Activated CD8-positive, alpha-beta memory T cell treated with anti-CD3 and anti-CD28 coated beads for 1 hour (primary cell): ENCODE measurements at places on chromosomes 3 and 15.
A peak's percentile ranks its signal among the peaks of the same experiment; 100 is the strongest.

GRCh38 chr15:67120839-67121643 lies 55.6 kb downstream of the SMAD3 start:
- DNase-seq, result peak; percentile 71

GRCh38 chr15:40437752-40438687 lies 2.7 kb upstream of the BAHD1 start:
- no peak for DNase-seq

- DNase-seq, result no peak
These were observed 384.9 kb upstream of the PROK2 start for GRCh38 chr3:72169561-72170472.

GRCh38 chr3:8622873-8623691 lies 21.5 kb downstream of the SSUH2 start:
- peak; percentile 11 for DNase-seq

DNA sequence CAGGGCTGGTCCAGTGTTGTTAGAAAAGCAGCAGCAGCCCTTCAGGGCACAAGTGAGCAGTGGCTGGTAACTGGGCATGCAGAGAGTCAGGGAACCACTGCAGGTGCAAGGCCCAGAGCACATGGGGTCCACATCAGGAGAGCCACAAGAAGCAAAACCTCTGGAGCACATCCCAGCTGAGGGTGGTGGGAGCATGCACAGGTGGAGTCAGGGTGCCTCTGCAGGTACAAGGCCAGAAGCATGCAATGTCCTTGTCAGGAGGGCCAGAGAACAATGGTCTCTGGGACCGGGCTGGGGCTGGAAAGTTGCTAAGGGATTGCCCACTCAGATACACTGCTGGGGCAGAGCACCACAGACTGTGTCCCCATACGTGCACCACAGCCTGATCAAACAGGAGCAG lies 226.1 kb upstream of the UBE2E2 start:
- no peak for DNase-seq

- no peak for DNase-seq
These were observed 1.6 kb downstream of the BOC start for GRCh38 chr3:113212844-113213375.

GRCh38 chr3:45128950-45129349 lies 17.2 kb downstream of the CDCP1 start:
- no peak for DNase-seq

DNA sequence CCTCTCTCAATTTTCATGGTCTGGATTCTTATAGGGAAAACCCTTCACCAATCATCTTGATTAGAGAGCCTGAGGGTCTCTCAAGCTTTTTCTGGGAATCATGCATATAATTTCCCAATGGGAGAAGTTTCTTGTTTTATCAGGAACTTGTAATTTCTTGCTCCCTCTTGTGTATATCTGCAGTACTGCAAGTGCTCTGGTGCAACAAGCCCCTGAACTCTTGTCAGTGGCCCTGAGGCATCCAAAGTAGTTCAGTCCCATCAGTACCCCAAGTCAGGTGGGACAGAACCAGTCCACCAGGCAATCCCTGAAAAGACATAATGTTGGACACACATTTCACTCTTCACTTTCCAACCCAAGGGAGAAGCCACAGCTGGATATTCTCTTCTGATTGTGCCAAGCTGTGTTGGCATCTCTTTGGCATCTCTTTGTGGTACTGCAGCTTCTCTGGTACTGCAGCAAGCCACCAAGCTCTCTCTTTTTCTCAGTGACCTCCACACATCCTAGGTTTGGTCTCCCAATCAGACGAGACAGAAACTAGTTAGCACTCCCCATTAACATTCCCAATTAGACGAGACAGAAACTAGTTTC lies 214.5 kb downstream of the ZIC4 start:
- no peak for DNase-seq

DNA sequence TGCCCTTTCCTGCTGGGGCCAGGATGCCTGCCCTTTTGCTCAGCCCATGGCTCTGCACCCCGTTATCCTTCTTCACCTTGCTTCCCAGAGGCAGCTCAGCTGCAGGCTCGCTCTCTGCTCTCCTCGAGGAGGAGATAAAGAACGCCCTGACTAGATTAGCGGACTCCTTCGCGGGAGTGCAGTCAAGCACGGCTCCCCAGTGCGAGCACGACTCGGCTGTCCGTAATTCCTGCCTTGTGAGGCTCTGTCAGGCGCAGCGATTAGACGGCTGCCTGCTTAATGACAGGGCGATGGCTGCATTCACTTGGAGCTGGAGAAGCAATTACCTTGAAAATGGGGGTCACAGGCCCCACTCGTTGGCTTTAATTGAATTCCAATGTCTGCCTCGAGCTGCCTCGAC lies 25.9 kb downstream of the TLE3 start:
- no peak for DNase-seq

DNA sequence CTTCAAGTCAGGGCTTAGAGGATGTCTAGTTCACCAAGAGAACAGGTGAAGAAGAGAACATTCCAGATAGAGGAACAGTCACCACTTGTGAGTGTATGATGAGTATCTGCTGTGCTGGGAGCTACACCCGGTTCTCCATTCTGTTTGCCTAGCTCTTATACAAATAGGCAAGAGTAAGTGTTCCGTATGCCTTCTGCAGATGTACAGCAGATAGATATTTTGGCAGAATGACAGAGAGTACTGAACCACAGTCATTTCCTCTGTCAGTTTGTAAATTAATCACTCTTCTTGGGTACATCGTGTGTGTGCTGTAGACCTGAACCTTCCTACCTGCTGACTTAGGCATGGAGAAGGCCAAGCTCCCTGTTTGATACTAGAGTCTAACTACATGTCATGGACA lies 108.3 kb upstream of the CTDSPL start:
- DNase-seq, result no peak

GRCh38 chr3:113264283-113265131 lies 53.1 kb downstream of the BOC start:
- no peak for DNase-seq

DNA sequence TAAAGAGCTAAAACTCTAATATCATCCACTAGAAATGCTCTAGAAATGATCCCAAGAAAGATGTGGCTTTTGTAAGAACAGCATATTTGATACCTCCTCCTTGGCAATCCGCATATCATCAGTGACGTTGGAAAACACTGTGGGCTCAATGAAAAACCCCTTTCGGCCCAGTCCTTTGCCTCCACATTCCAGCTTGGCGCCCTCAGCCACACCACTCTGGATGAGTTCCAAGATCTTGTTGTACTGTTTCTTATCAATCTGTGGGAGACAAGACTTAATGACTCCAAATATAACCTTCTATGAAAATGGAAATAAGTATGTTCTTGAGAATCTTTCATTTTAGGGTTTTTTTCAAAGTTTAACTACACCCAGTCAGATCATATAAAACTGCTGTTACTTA lies 103.6 kb downstream of the ALDH1A2 start:
- DNase-seq, result no peak

DNA sequence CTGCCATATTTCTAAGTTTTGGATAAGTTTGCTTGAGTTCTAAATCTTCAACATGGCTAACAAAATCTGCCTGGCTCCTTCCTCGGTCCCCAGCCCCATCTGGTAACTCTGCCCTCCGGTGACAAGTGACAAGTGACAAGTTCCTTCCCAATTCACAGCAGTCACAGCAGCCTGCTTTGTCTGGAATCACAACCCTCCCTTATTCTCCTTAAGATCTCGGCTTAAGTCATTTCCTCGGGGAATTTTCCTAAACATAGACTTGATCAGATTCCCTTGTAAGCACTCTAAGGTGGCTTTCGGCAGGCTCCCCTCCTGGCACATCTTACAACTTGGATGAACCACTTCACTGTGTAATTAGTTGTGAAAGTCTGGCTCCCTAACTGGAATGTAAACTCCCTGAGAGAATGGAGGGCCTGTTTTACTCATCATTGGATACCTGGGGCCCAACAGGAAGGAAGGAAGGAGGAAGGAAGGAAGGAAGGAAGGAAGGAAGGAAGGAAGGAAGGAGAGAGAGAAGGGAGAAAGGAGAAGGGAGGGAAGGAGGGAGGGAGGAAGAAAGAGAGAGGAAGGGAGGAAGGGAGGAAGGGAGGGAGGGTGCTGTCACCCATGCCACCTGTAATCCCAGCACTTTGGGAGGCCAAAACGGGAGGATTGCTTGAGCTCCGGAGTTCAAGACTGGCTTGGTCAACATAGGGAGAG lies 126.4 kb downstream of the SHQ1 start:
- DNase-seq, result no peak

DNA sequence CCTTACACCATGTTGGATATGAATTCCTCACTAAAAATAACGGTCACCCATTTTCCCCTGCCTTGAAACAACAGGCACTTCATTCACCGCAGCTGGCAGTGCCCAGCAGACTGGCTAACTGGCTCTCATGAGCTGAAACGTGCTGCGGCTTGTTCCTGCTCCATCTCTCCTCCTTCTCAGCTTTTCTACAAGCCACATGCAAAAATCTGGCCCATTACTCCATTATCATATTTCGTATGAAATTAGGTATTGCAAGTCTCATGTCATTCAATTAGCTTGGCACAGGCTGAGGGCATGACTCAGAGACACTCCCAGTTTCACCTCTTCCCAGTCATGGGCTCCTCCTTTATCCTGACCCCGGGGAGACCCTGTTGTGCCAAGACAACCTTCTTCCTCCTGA lies 60.0 kb downstream of the MAGEF1 start:
- no peak for DNase-seq

DNA sequence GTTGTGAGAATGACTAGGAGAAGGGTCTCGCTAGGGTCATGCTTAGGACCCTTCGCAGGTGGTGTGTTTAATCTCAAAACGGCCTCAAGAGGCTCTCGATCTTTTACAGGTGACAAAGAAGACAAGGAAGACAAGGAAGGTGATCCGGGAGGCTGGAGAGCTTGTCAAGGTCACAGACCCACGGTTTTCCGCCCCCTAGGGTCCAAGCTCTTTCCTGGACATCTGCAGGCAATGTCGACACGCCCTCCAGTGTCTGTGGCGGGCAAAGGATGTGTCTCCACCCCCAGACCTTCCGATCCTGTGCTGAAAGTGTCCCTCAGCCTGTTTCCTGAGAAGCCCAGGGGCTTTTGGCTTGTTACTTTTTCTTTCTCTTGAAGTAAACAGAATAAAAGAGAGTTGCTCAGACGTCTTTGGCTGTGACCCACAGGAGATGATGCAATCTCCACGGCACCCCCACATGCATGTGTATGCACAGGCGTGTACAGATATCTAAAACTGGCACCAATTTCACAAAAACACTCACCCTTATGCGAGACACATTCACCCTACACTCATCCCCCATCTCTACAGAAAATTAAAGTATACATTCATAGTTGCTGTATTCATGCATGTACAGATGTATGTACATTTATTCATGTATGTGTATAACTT lies 108.8 kb downstream of the KLF13 start:
- DNase-seq, result peak; percentile 62

DNA sequence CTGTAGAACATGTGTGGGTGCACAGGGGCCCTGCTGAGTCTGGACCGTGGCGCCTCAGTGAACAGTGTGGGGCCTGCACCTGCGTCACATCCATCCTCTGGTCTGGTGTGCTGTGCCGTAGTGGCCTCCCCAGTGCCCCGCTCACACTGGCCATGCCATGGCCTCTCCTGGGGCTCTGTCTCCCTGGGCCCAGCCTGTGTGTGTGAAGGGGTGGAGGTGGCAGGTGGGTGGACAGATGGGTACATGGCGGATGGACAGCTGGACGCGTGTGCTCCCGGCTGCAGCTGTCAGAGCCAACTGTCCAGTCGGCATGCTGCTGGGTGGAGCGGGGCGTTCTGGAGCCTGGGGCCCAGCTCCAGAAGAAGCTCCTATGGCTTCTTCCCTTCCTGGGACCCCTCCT lies 17.8 kb downstream of the PLXNA1 start:
- no peak for DNase-seq

GRCh38 chr3:77513542-77513941 lies 473.6 kb downstream of the ROBO2 start:
- DNase-seq, result no peak
